HepG2 (cell line): ENCODE measurements at places on chromosomes 13 and 19. TPM values are rescaled to one million over a fixed set of nuclear protein-coding genes. Genes with fewer than 3 reads are reported as not detected.

DNA sequence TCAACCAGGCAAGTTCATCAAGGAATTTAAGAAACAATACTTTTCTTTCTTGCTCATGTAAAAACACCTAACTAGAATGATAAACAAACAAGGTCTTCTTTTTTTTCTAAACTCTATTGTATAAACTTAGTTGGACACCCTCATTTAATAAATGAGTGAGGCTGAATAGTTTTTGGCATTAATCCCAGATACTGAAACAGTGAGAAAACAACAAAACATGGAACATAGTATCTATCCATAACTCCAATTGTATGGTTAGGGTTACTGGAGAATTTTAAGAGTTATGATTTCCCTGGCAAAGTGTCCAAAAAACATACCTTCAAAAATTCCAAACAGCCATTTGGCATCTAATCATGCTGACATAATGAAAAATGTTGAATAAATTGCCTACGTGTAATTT is 5.8 kb upstream of the POMP start:
- H3K4me3 ChIP-seq, result no peak overlapping the region
- DNase-seq, result no peak
- H3K27ac ChIP-seq, result no peak overlapping the region
- no peaks in the 10 kb centered on the region; the same call in 2 of the 3 replicates for H3K27me3 ChIP-seq
- H3K4me1 ChIP-seq, result peaks cover 28% of the 10 kb centered on the region
- H3K36me3 ChIP-seq, result no peaks in the 10 kb centered on the region

DNA sequence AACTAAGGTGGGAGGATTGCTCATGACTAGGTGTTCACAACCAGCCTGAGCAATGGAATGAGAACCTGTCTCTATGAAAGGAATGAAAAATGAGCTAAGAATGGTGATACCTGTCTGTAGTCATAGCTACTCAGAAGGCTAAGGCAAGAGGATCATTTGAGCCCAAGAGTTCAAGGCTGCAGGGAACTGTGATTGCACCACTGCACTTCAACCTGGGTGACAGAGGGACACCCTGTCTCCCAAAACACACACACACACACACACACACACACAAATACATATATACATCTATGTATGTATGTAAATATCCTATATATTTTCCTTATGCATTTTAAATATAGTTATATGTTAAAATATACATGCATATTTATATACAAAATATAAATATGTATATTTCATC is 7.4 kb upstream of the ZNF433 start:
- H3K27ac ChIP-seq, result peak overlapping the region; percentile 39
- no peak overlapping the region for H3K4me3 ChIP-seq
- peaks cover 16% of the 10 kb centered on the region for H3K4me1 ChIP-seq
- DNase-seq, result peak; percentile 28
- no peaks in the 10 kb centered on the region for H3K27me3 ChIP-seq
- H3K36me3 ChIP-seq, result peaks cover 6% of the 10 kb centered on the region; the same call in 1 of the 2 replicates

- DNase-seq, result no peak
- H3K36me3 ChIP-seq, result 0 out of 3 replicates have a peak, but pooled peaks cover 6% of the 10 kb centered on the region
- H3K4me3 ChIP-seq, result no peak overlapping the region
Observed at GRCh38 chr13:45132369-45133064, 12.2 kb downstream of the GTF2F2 start.

DNA sequence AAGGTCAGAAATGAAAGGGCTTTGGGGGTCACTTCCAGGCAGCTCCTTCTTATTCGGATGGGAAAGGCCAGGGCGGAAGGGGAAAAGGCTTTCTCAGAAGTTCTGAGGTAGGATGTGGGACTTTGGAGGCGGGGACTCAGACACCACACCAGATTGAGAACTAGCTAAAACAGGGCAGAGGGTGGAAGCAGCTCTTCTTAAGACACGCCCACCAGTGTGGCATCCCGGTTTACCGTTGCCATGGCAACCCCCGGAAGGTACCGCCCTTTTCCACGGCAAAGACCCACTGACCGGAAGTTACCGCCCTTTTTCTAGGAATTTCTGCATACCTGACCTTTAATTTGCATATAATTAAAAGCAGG is 3.8 kb upstream of the LILRA5 start:
- no peaks in the 10 kb centered on the region for H3K36me3 ChIP-seq
- no peaks in the 10 kb centered on the region for H3K4me1 ChIP-seq
- no peak overlapping the region for H3K27ac ChIP-seq

GRCh38 chr19:17488593-17489391 is 18.5 kb downstream of the SLC27A1 start:
- peaks cover 1% of the 10 kb centered on the region; the same call in 1 of the 2 replicates for H3K36me3 ChIP-seq
- peaks cover 23% of the 10 kb centered on the region for H3K4me1 ChIP-seq
- peak overlapping the region; percentile 53 for H3K4me3 ChIP-seq
- DNase-seq, result peak; percentile 88
- H3K27me3 ChIP-seq, result no peaks in the 10 kb centered on the region
- peak overlapping the region; percentile 38 for H3K27ac ChIP-seq

DNA sequence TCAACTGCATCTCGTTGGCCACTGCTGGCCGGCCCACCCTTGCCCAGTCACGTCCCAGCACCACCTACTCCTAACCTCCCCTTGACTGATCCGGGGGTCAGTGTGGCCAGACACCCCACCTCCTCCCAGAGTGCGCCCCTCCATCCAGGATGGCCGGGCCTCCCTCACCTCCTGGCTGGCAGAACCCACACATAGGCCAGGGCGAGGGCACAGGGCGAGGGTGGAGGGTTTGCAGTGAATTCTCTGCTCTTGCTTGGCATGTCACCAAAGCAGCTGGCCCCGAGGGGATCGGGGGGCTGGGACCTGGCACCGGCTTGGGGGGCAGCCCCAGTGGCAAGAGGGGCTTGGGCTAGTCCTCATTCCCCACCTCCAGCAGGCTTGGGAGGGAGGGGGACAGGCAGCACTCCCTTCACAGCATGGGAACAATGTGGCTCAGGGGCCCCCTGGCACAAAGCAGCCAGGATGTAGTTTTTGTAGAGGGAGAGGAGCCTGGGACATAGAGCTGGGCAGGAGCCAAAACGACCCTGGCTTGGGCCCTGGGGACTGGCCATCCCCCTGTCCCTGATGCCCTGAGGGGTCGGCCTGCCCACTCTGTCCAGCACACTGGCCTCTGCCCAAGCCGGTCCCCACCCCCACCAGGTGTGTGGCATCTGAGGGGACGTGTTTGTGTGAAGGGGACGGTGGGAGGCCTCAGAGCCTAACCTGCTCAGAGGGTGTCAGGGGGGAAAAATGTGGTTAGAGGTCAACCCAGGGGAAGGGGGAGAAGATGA is 28.5 kb upstream of the ASF1B start:
- H3K4me1 ChIP-seq, result no peaks in the 10 kb centered on the region
- H3K4me3 ChIP-seq, result no peak overlapping the region
- no peak for DNase-seq
- H3K27me3 ChIP-seq, result no peaks in the 10 kb centered on the region; the same call in 1 of the 2 replicates
- H3K36me3 ChIP-seq, result no peaks in the 10 kb centered on the region

DNA sequence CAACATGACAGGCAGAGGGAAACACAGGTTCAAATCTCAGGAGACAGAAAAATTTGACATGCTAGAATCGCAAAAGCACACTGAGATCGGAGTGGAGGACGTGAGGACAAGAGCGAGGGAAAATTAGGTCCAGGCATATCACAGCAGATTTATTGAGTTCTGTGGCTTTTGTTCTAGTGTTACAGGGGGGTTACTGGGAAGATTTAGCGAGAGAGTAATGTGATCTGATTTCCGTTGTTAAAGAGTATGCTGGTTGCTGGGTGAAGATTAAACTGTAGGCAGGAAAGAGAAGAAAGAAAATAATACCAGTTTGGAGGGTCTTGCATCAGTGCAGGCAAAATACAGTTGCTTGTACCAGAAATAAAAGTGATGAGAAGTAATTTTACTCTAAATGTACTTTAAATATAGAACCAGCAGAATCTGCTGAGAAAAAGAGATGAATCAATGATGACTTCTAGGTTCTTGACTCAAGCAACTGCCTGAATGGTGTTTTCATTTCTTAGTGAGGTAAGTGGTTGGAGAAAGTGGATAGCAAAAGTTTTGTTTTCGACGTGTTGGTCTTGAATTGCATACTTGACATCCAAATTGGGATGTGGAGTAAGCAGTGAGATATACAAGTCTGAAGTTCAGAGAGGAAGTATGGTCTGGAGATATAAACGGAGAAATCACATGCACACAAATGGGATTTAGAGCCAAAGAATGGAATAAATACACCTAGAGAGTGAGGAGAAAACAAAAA is 35.7 kb downstream of the UFM1 start:
- no peaks in the 10 kb centered on the region for H3K36me3 ChIP-seq
- H3K27ac ChIP-seq, result no peak overlapping the region
- H3K4me3 ChIP-seq, result no peak overlapping the region
- no peaks in the 10 kb centered on the region for H3K27me3 ChIP-seq
- no peak for DNase-seq
- no peaks in the 10 kb centered on the region for H3K4me1 ChIP-seq

- H3K27ac ChIP-seq, result no peak overlapping the region
- H3K4me1 ChIP-seq, result no peaks in the 10 kb centered on the region
- peaks cover 3% of the 10 kb centered on the region; the same call in 1 of the 2 replicates for H3K36me3 ChIP-seq
- H3K27me3 ChIP-seq, result no peaks in the 10 kb centered on the region
- DNase-seq, result no peak
Observed at GRCh38 chr19:40366697-40367561, 18.4 kb downstream of the PLD3 start.

- no peak for DNase-seq
- no peaks in the 10 kb centered on the region for H3K36me3 ChIP-seq
- no peak overlapping the region for H3K27ac ChIP-seq
- peaks cover 48% of the 10 kb centered on the region for H3K4me1 ChIP-seq
Observed at GRCh38 chr19:3605770-3606169, 905 bp downstream of the TBXA2R start.

DNA sequence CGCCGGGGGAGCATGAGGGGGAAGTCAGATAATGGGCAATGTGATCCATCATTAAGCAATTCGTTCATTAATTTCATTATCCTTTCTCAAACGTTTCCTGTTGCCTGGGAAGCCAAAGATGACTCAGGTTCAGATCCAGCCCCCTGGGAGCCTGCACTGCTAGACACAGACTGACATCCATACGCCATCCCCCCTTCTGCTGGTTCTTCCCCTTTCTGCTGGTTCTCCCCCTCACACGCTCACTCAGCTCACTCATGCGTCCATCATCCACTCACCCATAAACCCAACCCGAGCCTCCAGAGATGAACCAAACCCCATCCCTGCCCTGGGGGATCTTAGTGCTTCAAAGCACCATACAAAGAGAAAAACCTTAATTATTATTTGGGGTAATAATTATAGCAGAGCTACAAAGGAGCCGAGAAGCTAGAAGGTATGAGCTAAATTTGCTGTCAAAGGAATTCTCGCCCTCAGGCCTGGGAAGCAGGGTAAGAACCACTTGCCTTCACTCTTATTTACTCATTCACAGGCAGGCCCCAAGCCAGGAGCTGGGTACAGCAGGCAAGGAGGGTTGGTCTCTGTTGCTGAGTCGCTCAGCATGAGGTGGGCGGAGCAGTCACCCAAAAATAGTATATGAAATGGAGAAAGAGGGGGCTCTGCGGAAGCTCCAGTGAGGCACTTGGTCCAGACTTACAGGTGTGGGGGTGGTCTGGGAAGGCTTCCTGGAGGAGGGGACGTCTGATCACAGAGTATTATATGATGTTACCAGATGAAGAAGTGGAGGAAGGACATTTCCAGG is 7.0 kb upstream of the ZNF444 start:
- no peak overlapping the region for H3K4me3 ChIP-seq
- peaks cover 50% of the 10 kb centered on the region for H3K4me1 ChIP-seq
- no peaks in the 10 kb centered on the region for H3K27me3 ChIP-seq
- no peaks in the 10 kb centered on the region for H3K36me3 ChIP-seq
- H3K27ac ChIP-seq, result no peak overlapping the region
- no peak for DNase-seq

DNA sequence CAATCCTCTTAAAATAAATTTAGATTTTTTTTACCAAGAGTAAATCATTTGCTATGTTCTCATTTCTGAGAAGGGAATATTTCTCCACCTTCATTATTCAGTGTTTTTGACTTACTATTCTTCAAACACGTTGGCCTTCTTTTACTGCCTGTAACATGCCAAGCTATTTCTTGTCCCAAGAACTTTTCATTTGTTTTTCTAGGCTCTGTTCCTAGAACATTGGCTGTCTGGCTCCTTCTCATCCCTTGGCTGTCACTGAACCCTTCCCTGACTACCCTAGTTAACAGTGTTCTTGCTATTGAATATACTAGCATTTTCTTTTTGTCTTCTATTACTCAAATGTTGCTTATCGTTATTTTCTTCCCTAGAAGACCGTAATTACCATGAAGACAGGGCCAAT is 248.1 kb downstream of the ITGBL1 start:
- no peaks in the 10 kb centered on the region for H3K27me3 ChIP-seq
- DNase-seq, result no peak
- no peaks in the 10 kb centered on the region for H3K4me1 ChIP-seq

DNA sequence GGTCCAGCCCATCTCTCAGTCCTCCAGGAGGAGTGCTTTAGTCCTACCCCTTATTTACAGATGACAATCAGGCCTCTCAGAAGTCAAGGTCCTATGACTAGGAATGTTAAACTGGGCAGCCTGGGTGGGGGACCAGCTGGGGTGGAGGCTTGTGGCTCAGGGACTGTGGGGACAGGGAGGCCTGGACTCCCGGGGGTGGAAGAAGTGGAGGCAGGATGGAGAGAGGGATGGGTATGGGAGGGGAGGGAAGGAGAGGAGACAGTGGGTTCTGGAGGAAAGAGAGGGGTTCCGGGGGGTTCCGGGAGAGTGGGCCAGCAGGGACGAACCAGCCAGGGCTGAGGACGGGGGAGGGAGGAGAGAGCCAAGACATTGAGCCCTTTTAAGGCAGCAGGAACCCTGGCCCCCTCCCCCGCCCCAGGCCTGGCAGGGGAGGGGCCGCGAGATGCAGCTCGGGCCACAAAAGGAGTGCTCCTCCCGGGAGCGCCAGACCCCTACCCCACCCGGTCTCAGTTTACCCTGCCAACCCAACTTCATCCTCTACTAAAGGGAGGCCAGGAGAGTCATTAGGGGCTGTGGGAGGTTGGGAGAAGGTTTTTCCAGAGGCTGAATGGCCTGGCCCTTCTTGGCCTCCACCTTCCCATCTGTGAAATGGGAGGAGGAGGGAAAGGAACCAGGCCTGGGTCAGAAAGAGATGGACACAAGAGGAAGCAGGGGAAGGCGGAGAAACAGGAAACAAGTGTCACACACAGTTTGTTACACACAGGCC is 1.7 kb downstream of the DMPK start:
- no peak overlapping the region for H3K4me3 ChIP-seq
- peaks cover 35% of the 10 kb centered on the region for H3K4me1 ChIP-seq
- H3K36me3 ChIP-seq, result peaks cover 4% of the 10 kb centered on the region; the same call in 1 of the 3 replicates
- no peak overlapping the region for H3K27ac ChIP-seq
- H3K27me3 ChIP-seq, result no peaks in the 10 kb centered on the region

DNA sequence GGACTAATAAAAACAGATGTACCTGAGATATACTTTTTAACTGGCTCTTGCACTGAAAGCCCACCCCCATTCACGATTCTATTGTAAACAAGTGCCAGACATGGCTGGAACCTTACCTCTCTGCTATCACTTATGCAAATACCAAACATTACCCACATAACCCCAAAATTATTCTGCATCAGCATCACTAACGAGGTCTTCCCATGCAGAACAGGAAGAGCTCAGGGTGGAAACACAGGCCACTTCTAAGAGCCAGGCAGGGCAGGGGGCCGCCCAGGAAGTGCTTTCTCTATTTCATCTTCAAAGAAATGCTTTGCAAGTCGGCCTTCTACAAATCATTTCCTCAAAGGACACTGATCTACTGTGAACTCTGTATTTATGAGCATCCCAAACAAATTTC is 7.3 kb downstream of the IRS2 start:
- no peak overlapping the region for H3K4me3 ChIP-seq
- H3K4me1 ChIP-seq, result no peaks in the 10 kb centered on the region
- no peaks in the 10 kb centered on the region for H3K36me3 ChIP-seq

GRCh38 chr13:99911965-99912566 is 59.5 kb downstream of the ZIC5 start:
- peaks cover 52% of the 10 kb centered on the region for H3K4me1 ChIP-seq
- no peak for DNase-seq

CD37 gene
- total RNA-seq, result not detected in 2 replicates

GRAMD1A gene
- total RNA-seq, result 8.0 and 14.7 TPM in 2 replicates

ZNF540 gene
- total RNA-seq, result 0.21 and 0.40 TPM in 2 replicates

BEST2 gene
- total RNA-seq, result not detected in 2 replicates
